ENCODE measurements at places on chromosomes 11 and 22. TPM values are rescaled to one million over a fixed set of nuclear protein-coding genes. Genes with fewer than 3 reads are reported as not detected.
A peak's percentile ranks its signal among the peaks of the same experiment; 100 is the strongest.

PDE2A gene
- 7.7 TPM for polyA plus RNA-seq

MIOX gene
- not detected for polyA plus RNA-seq

FIBIN gene
- 7.2 TPM for polyA plus RNA-seq

DNA sequence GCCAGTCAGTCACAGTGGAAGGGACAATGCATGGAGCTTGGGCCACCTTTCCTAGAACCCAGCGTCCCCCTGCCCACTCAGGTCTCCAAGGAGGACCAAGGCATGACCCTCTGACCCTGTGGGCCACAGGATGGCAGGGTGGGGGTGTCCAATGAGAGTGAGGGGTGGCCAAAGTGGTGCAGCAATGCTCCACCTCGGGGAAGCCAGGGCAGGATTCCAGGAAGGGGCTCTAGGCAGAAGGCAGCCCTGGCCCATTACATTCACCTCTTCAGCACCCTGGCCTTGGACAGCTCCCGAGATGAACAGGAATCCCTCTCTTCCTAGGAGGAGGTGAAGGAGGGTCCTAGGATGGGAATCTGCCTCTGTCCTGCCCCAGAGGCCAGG, 597.5 kb downstream of the BRD1 start:
- H3K27me3 ChIP-seq = no peaks in the 10 kb centered on the region
- no peak overlapping the region for H3K27ac ChIP-seq
- H3K4me3 ChIP-seq = no peak overlapping the region
- DNase-seq = peak; percentile 31

- peaks cover 3% of the 10 kb centered on the region for H3K4me1 ChIP-seq
- H3K4me3 ChIP-seq = no peak overlapping the region
- H3K27me3 ChIP-seq = no peaks in the 10 kb centered on the region
- peaks cover 17% of the 10 kb centered on the region for H3K36me3 ChIP-seq
- H3K27ac ChIP-seq = no peak overlapping the region
- no peak for DNase-seq
These were observed 12.6 kb upstream of the RASL10A start for GRCh38 chr22:29328055-29328454.

DNA sequence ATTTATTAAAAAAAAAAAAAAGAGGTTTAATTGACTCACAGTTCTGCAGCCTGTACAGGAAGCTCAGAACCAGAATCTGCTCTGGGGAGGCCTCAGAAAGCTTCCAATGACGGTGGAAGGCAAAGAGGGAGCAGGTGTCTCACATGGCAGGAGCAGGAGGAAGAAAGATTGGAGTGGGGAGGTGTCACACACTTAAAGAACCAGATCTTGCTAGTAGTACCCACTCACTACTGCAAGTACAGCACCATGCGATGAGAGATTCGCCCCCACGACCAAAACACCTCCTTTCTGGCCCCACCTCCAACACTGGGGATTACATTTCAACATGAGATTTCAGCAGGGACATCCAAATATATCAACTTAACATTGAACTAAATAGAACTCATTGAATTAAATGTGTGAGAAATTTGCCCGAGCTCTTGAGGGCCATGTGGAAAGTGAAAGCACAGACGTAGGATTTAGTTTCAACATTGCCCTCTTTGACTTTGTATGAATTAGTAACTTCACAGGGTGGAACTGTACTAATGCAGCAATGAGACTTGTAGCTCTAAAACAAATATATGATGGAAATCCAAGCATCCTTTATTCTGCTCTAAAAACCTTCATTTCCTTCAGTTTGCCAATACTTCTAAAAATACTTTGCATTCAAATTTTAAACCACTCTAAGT, 628.2 kb downstream of the FAM181B start:
- no peaks in the 10 kb centered on the region for H3K27me3 ChIP-seq
- no peaks in the 10 kb centered on the region for H3K4me1 ChIP-seq
- H3K4me3 ChIP-seq = no peak overlapping the region
- H3K36me3 ChIP-seq = no peaks in the 10 kb centered on the region
- no peak for DNase-seq
